ENCODE measurements at places on chromosomes 6 and 20.

DNA sequence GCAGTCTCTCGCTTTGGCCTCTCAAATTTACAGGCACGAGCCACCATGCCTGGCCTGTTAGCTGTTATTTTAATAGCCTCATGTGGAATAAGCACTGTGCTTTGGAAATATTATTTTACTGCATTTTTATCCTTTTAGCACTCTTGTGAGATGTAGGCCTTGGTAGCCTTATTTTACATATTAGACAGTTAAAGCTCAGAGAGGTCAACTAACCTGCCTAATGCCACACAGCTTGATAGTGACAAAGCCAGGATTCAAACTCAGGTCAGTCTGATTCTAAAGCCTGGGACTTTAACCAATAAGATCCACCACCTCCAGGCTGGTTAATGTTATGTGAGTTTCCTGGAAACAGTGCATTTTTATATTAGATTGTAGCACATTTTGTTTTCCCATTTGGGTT lies 9.5 kb downstream of the TNFAIP3 start:
- no peak for DNase-seq

DNA sequence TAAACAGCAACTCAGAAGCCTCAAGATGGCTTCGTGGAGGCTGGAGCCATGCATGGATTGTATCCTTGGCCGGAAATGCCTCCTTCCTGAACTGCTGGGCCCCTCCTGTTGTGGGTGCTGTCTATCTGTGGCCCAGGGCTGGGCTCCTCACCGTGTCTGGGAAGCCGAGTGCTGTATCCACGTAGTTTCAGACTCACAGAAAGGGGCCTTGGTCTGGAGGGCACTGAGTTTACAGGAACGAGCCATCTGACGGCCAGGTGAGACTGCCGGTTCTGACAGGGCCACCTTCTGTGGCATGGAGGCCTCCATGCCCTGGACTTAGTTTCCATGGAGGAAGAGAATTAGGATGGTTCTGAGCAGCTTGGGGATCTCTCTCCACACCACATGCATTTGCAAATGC lies 142.2 kb downstream of the ERMARD start:
- peak; percentile 19 for DNase-seq

- peak; percentile 57 for DNase-seq
Measured at GRCh38 chr6:128327890-128328289, 192.5 kb downstream of the PTPRK start.

DNA sequence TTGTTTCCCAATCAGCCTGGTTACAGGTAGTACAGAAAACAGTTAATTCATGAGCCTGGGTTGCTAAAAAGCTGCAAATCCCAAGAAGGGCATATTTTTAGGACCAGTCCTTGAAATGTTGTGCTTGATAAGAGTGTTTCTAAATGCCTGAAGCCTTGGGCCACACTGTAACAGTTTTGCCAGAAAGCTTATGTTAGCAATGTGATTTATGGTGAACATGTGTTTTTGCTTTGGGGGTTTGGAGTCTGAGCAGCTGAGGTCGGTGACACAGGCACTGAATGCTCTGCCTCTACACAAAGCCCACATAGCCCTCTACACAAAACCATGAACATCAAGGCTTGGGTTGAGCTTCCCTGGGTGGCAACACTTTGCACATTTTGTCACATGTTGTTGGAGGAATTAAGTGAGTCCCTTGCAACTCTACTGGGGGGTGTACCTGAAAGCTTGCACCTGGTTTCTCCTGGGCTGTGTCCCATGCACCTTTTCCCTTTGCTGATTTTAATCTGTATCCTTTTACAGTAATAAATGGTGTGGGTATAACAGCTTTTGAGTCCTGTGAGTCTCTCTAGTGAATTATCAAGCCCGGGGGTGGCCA lies 22.2 kb downstream of the AHI1 start:
- DNase-seq, result no peak

DNA sequence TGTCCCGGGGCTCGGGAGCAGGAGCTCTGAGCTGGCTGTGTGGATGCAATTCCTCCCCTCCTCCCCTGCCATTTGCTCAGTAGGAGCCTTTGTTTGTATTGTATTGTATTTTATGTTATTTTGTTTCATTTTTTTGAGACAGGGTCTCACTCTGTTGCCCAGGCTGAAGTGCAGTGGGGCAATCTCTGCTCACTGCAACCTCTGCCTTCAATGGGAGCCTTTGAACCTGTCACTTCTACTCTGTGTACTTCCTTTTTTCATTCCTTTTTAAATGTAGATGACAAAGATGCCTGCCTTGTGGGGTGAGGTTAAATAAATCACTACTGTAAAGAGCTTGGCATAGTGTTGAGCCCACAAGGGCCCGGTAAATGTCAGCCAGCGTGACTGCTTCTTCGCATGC lies 70.6 kb downstream of the DCDC2 start:
- DNase-seq, result no peak

All from activated CD8-positive, alpha-beta memory T cell treated with anti-CD3 and anti-CD28 coated beads for 24 hours (primary cell).